Fibroblast of skin of right quadriceps (primary cell): ENCODE measurements at places on chromosomes 3 and 15.

DNA sequence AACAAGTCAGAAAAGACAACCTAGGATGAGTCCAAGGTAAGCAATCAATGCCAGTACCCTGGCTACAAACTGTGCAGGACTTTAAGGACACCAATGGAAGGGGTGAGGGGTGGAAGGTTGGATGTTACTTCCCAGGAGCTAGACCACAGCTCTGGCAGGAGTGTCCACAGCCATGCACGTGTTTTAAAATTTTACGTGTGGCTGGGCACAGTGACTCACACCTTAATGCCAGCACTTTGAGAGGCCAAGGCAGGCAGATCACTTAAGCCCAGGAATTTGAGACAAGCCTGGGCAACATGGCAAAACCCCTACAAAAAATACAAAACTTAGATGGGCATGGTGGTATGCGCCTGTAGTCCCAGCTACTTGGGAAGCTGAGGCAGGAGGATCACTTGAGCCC is 14.7 kb upstream of the HDC start:
- DNase-seq = no peak

- peak; percentile 17 for DNase-seq
These were observed 46.9 kb downstream of the GADL1 start for GRCh38 chr3:30847592-30847991.

DNA sequence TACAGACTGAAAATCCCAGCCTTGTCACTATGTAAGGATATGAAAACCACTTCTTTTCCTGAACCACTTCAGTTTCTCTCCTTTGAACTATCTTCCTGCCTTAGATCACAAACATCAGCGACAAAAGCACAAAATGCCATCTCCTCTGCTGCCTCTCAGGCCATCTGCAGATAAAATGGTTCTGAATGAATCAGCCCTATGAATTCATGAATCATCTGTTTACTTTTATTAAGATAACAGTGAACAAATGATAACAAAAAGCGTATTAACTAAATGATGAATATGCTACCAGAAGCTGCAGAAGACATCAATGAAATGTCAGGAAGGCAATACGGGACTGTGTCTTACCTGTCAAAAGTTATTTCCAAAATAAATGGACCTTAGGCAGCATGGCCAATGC is 928.1 kb downstream of the ROBO1 start:
- no peak for DNase-seq

- DNase-seq = peak; percentile 70
These were observed 4.6 kb upstream of the P2RY14 start for GRCh38 chr3:151282921-151283320.

DNA sequence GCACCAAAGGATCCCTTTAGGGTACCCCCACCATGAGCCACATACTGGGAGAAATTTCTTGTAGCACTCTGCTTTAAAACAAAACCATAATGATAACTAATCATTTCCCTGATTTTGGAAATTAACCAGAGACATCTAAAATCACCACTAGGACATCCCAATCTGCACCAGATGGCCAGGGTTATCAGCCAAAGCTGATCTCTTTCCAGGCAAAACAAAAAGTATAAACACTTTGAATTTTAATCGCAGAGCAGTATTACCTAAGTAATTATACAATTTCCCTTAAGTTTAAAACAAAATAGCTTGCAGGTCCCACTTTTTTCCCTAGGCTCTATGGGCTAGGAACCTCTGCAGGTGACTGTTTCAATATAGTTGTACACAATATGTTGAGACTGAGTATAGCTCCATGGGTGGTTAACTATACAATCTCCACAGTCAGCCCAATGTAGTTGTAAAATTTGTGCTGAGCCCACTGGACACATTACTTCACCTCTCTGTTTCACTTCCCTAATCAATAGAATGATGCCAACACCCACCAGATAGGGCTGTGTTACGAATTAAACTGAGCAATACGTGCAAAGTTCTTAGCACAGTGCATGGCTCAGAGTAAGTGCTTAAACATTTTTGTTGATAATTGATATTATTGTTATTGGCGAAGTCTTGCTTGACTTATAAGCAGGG is 629 bp upstream of the NOX5 start:
- no peak for DNase-seq
